DMS 273 treated with DMSO at 0.1 percent for 48 hours (cell line): ENCODE measurements at places on chromosomes 4 and X.
A peak's percentile ranks its signal among the peaks of the same experiment; 100 is the strongest.

GRCh38 chr4:121597346-121597934 is 99.3 kb downstream of the ANXA5 start:
- no peak for DNase-seq

DNA sequence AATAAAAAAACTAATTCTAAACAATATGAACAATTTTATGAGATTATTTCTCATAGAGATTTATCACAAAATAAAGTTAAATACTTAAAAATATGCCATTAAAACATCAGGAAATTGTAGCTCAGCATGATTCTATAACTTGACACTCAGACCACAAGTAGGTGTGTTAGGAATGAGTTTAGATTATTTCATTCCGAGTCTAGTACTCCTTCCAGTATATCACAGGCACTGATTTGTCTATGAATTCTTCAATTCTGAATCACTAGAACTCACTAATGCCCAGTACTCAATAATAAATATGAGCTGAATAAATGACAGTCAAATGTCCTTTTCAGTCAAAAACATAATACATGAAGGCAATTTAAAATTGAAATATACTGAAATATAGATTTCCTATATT is 22.2 kb downstream of the BOD1L1 start:
- DNase-seq: no peak

DNA sequence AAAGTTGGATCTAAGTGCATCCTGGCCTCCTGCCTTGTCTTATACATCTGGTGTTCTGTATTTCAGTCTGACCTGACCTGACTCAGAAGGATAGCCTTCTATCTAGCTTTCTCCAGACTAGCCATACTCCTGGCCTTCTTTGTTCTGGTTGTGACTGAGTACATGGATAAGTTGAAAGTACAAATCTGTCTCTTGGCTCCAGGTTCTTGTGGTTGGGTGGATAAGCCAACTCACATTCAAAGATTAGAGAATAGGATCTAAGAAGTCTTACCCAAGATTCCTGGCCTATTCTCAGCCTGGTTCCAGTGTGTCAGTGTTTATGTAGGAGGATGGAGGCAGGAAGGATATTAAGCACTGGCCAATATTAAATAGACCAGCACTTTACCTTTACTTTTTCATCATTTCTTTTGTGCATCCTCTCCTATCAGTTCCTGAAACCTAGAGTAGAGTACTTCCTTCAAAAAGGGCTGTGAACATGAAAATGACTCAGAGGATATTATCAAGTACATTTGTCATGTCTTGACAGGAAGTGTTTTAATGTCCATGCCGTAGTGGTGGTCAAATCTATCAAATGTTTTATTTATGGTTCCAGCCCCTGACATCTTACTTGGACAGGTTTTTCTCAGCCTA is 123.5 kb downstream of the IL15 start:
- no peak for DNase-seq

DNA sequence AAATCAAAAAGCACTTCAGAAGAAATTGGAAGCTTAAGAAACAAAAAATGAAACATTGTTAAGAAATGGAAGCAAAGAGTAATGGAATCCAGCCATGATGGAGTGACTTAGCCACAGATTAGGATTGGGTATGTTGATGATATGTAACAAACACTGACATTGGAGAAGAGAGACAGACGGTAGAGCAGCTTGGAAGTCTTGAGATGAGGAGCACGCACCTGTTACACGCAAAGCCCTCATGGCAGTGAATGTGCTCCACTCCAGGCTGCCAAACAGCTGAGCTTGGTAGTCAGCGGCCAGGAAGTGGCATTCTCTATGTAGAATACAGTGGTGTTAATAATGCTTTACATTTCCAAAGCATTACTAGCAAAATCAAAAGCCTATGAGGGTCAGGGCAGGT is 56.9 kb upstream of the GPRIN3 start:
- DNase-seq: peak; percentile 52

DNA sequence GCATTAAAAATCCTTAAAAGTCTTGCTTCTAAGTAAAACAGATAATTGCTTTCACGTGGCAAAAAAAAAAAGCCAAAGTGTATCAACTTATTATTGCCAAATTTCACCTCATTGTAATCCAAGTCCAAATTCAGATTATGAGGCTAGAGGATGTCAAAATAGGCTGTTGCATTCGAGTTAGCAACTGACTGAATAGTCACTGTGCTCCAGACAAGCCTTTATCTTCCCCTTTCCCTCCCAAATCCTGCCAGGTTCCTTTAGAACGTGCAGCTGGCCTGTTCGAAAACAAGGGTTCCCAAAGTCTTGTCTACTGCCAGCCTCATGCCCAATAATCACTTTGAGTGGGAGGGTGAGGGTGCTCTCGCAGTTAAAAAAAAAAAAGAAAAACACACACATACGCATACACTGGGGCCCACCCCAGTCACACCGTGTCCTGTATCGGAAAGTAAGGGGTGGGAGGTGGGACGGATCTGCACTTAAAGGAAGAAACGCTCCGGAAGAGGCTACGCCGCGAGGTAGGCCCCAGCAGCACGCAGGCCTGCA is 603 bp downstream of the MAD2L1 start:
- DNase-seq: no peak

DNA sequence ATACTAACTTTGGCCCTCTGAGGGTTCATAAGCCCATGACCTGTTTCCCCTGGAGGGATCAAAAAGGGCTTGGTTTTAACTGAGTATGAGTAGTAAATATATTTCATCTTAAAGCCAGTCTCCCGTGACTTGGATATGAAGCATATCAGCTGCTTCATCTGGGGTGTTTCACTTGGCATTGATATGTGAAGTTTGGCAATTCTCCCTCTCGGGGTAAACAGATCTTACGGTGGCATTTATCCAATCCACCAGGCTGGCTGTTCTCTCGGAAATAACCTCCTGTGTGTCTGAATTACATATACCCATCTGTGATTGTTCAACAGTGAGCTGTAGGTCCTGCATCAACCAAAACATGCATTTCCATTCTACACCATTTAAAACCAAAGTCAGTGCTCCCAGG is 130.7 kb downstream of the ADAM29 start:
- DNase-seq: no peak

DNA sequence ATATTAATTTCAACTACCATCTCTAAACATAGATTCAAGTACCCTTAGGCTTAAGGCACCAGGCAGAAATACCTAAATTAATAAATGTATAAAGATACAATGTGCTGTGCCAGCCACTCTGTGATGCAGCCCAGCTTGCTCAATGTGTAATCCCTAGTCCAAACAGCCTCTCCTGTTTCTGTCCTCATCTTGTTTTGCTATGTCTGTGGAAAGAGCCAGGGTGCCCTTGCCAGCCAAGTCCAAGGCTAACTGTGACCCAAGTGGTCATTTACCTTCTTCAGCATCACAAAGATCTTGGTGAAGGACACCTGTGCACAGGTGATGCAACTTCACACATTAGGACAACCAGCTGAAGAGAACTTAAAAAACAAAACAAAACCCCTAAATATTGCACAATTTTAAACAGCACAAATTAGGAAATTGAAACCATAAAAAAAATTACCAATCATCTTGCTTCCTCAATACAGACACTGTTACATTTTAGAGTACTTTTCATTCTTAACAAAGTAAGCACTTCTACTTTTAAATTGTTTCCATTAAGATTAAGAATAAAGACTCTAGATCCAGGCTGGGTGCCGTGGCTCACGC is 89.6 kb downstream of the C4orf51 start:
- no peak for DNase-seq

DNA sequence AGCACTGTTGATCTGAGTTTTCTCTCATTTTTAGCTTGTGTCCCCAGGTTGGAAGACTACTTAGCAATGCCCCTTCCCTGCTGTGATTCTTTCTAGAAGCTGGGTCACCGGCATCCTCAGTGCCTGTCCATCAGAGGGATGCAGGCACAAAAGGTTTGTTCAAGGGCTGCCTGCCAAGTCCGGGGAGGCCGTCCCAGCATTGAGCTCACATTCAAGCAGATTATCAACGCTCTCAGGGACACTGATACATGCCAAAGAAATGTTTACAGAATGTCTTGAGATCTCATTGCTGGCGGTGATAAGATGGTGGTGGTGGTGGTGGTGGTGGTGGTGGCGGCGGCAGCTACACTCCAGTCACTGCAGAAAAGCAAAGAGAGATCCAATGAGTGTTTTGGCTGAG is 79.6 kb upstream of the VCX3A start:
- no peak for DNase-seq

GRCh38 chr4:159420162-159421057 is 317.5 kb downstream of the RAPGEF2 start:
- no peak for DNase-seq

- no peak for DNase-seq
Observed at GRCh38 chrX:97898798-97899197, 1015.1 kb downstream of the RPA4 start.

GRCh38 chr4:165986956-165987698 is 114.1 kb downstream of the TLL1 start:
- no peak for DNase-seq

DNA sequence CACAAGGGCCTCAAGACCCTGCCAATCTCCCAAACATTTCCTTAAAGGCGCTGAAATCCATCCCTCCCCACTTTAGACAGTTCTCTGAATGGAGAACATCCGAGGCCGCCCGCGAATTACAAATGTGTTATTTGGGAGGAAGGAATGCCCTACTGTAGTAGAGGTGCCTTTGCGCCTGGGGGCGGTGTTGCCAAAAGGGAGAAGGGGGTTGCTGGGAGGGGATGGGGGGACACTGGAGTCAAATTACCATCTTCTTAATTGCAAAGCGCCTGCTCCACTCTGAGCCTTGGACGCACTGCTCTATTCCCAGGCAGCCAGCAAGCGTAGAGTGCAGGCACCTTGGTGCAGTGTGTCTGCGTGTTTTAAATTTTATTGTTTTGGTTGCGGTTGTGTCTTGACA is 2.7 kb downstream of the TMEM255A start:
- DNase-seq: no peak

- no peak for DNase-seq
Observed at GRCh38 chrX:149871940-149872339, 9.0 kb upstream of the MAGEA8 start.

DNA sequence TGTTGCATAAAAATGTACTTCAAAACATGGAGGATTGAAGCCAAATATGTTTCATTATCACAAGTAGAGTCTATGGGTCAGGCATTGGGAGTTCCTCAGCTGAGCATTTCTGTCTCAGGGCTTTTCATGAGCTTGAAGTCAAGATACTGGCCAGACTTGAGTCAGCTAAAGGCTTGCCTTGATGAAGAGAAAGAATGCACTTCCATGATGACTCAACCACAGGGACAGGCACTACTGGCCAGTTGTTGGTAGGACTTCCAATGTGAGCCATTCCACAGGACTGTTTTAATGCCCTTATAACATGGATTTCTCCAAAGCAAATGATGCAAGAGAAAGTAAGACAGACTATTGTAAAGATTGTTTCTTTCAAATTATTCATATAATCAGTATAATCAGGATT is 895.6 kb downstream of the RAB28 start:
- DNase-seq: no peak

- no peak for DNase-seq
Observed at GRCh38 chr4:39565878-39566600, 38.8 kb upstream of the UGDH start.

GRCh38 chrX:2228536-2228935 is 272.2 kb downstream of the DHRSX start:
- DNase-seq: no peak

- DNase-seq: peak; percentile 85
Observed at GRCh38 chrX:989959-990510, 222.4 kb downstream of the CRLF2 start.

DNA sequence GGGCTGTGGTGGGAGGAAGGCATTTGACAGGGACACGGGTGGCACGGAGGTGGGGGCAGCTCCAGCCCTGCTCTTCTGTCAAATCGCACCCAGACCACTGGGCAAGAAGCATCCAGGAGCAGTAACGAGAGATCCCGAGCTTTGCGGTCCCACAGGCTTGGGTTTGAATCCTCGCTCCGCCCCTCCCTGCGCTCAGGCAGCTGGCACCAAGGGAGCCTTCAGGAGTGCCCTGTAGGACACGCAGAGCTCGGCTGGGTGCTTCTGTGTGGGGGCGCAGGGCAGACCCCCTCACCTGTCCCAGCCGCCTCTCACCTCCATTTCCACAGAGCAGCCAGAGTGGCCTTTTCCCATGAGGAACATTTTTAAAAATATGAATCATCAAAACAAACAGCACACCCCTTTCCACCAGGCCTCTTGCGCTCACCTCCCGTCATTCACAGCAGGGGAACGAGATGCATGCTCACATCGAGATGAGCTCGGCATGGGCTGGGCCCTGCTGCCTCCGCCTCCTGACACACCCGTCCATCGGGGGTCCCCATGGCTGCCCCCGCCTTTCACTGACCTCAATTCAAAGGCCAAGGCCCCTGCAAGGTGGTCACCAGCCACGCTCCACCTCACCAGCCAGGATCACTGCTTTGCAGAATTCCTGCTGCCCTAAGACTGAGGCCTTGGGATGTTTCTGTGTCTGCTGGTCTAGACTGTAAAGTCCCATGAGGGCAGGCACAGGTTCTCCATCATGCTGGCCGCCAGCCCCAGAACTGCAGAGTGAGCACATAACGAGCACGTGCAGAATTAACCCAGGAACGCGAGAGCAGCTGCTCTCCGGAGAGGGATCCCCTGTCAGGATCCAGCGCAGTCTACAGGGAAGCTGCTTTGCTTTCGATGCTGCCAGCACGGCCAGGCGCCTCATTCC is 52.7 kb downstream of the ACOX3 start:
- DNase-seq: no peak

GRCh38 chrX:3712051-3712869 is 1.2 kb downstream of the PRKX start:
- no peak for DNase-seq

- no peak for DNase-seq
Observed at GRCh38 chr4:77471821-77472495, 133.7 kb upstream of the CXCL13 start.
